Renal cortical epithelial cell (primary cell): ENCODE measurements at places on chromosomes 13 and 19. TPM values are rescaled to one million over a fixed set of nuclear protein-coding genes. Genes with fewer than 3 reads are reported as not detected.

- no peak for DNase-seq
Observed at GRCh38 chr13:50236898-50237318, 221.7 kb downstream of the KCNRG start.

DNA sequence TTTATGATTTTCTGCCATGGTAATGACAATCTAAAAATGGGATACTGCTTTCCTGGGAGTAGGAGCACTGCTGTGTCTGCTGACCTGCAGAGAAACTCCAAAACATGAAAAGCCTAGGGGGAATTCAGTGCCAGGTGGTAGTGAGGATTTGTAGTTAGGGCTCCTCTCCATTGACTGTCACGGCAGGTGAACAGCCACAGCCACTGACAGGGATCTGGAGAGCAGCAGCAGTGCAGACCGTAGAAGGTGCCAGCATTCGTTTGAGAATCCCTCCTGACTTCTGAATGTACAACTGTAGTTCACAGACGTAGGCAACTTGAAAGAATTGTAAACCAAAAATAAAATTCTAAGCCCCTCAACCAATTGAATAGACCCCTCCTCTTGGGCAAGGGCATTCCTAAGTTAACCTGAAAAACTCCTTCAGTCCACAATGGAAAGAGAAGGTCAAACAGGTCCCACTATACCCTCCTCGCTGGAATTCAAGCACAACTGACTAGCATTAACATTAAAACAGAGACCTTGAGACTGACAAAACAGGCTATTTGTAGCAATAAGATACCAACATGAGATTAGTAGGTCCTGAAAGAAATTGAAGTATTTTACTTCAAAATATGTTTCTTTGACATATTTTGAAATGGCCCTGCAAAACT lies 1328.8 kb downstream of the OLFM4 start:
- no peak for DNase-seq

GRCh38 chr19:55275851-55276719 lies 3.8 kb downstream of the HSPBP1 start:
- DNase-seq, result no peak

- DNase-seq, result no peak
Observed at GRCh38 chr13:59601993-59602392, 561.7 kb downstream of the DIAPH3 start.

- DNase-seq, result no peak
Observed at GRCh38 chr19:13839938-13840304, 37.0 kb upstream of the NANOS3 start.

The CCDC8 gene
- 14.1 and 30.7 TPM in 2 replicates for total RNA-seq

DNA sequence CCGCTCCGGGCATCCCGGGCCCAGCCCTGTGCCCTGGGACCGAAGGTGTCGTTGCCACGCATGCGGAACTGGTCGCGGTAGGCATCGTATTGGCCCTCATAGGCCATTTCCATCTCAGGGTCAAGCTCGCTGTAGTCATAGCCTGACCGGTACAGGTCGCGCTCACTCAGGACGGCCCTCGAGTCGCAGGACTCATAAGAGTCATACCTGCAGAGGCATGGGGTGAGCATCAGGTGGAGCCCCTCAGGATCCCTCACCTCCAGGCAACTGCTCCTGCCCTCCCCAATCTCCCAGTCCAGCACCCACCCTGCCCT lies 17.4 kb downstream of the AKAP8L start:
- DNase-seq, result no peak

The ZBTB32 gene
- not detected in 2 replicates for total RNA-seq

- no peak for DNase-seq
Observed at GRCh38 chr13:42971691-42972347, 20.2 kb downstream of the EPSTI1 start.

- DNase-seq, result no peak
Observed at GRCh38 chr19:50894478-50895356, 16.5 kb downstream of the KLK4 start.

DNA sequence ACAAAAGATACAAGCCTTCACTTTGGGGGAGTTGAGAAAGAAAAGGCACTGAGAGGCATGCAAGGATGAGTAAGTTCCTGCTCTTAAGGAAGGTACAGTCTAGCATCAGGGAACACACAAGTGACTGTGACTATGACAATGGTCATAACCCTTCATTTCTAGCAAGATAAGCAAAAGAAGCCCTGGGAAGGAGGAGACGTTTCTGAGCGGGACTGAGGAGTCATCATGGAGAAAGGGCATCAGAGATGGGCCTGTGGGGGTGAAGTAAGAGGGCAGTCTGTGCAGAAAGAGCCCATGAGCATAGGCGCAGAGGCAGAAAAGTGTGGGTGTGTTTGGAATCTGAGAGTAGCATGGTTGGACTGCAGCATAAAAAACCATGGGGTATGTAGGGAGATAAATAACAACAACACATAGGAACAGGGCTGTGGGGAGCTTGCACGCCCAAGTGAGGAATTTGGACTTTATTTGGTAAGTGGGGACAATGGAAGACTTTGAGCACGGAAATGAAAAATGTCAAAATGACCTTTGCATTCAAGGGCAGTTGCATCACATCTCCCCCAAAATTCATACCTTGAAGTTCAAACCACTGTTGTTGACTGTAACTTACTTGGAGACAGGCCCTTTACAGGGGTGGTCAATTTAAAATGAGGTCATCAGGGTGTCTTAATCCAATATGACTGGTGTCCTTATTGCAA lies 86.7 kb downstream of the MBNL2 start:
- no peak for DNase-seq

The ATP4B gene
- total RNA-seq, result not detected in 2 replicates

- no peak for DNase-seq
Observed at GRCh38 chr13:90806892-90807291, 540.6 kb upstream of the MIR17HG start.

DNA sequence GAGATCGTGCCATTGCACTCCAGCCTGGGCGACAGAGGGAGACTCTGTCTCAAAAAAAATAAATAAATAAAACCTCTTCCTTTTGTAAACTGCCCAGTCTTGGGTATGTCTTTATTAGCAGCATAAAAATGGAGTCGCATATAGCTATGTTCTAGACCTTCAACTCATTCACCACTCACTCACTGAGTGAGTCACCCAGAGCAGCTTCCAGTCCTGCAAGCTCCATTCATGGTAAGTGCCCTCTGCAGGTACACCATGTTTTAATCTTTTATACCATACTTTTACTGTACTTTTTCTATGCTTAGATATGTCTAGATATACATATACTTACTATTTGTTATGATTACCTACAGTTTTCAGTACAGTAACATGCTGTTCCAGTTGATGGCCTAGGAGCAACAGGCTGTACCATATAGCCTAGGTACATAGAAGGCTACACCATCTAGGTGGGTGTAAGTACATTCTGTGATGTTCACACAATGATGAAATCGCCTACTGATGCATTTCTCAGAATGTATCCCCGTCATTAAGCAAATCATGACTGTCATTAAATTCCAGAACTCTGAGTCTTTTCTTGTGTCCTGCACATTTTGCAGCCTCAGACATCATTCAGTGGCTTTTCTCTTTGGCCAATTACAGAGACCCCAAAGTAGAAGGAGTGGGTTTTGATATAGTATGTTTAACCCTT lies 13.7 kb upstream of the FARP1 start:
- peak; percentile 38 for DNase-seq

The OR7A5 gene
- total RNA-seq, result not detected in 2 replicates

DNA sequence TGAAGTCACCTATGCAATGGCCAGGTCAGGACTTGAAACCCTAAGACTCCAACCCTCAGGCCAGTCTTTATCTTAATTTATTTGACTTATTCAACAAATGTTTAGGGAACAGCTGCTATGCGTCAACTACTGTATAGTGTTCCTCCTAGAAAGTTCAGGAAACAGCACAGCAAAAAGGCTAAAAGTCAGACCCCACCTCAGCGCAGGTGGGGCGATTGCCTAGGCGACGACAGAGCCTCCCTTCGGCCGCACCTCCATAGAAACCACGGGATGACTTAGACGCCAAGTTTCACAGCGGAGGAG lies 502 bp downstream of the VRK3 start:
- peak; percentile 39 for DNase-seq

The ZNF577 gene
- total RNA-seq, result 3.0 and 14.7 TPM in 2 replicates

The SIGLEC7 gene
- total RNA-seq, result not detected in 2 replicates

- no peak for DNase-seq
Observed at GRCh38 chr13:102401766-102402165, at the start of gene FGF14. Gene FGF14, minus strand, starts transcription at chr13:102402048.

GRCh38 chr13:97136418-97136817 lies 85.7 kb upstream of the MBNL2 start:
- DNase-seq, result no peak

The CEACAM16 gene
- not detected in 2 replicates for total RNA-seq

DNA sequence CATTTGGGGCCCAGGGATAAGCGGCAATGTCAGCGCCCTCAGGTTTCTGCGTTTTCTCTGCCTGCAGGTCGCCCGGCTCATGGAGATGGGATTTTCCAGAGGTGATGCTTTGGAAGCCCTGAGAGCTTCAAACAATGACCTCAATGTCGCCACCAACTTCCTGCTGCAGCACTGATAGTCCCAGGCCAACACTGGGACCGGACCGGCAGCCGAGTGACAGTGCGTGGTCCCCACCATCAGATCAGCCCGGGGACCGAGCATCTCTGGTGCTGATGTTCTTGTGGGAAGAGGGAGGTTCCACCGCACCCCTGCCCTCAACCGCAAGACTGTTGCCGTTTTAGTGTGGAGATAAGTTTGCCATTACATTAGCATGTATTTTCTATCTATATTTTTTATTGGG lies 78.0 kb upstream of the GPR183 start:
- DNase-seq, result no peak

DNA sequence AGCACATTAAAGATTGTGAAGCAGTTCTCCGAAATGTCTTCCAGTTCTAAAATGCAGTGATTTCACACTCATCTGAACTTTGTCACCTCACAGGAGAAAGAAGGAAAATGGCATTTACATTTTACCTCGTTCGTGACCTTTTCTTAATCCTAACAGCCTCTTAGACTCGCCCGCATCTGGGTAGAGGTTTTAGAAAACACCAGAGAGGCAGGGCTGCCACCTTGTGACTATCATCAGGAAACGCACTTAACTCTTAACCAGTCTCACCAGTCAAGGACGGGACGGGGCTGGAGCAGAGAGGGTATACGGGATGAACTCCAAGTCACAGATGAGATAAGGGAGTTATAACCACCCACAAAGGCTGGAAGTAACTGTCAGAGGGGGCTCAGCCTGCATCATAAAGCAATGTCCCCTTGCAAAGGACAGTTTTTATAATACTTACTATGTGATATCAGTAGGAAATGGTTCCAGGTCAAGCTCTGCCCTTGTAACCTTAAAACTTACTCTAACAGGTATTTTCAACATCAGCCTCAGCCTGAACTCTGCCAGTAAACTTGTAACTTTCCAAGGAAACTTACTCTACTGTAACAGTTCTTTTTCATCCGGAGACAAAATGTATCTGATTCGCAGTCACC lies 8.6 kb upstream of the CEACAM6 start:
- peak; percentile 34 for DNase-seq

DNA sequence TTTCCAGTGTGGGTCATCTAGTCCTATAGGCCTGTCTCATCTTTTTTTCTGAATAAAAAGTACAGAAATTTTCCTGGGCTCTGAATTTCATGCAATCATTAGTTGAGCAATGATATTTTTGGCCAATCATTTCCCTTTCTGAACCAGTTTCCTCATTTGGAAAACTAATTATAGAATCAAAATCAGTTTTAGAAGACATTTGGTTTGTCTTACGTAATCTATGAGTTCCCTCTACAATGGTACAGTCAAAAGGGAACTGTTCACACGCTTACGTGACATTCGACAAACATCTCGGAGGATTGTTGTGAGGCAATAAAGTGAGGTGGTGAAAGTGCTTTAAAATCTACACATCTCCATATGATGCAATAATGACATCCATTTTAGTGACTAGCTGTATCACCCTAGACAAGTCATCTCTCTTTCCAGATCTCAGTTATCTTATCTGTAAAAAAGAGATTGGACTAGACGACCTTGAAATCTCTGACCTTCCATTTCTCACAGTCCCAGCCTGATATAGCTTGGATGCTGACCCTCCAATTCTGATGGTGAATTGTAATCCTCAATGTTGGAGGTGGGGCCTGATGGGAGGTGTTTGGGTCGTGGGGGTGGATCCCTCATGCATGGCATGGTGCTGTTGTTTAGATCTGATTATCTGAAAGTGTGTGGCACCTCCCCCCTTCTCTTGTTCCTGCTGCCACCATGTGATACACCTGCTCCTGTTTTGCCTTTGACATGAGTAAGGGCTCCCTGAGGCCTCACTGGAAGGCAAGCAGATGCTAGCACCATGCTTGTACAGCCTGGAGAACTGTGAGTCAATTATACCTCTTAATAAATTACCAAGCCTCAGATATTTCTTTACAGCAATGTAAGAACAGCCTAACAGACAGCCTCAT lies 26.7 kb downstream of the FLT1 start:
- no peak for DNase-seq

The ZSWIM9 gene
- total RNA-seq, result 1.0 and 5.6 TPM in 2 replicates

The CGB1 gene
- total RNA-seq, result 1.4 TPM in 1 of 2 replicates, not detected in the other

The ICAM5 gene
- total RNA-seq, result 0.40 and 1.6 TPM in 2 replicates

DNA sequence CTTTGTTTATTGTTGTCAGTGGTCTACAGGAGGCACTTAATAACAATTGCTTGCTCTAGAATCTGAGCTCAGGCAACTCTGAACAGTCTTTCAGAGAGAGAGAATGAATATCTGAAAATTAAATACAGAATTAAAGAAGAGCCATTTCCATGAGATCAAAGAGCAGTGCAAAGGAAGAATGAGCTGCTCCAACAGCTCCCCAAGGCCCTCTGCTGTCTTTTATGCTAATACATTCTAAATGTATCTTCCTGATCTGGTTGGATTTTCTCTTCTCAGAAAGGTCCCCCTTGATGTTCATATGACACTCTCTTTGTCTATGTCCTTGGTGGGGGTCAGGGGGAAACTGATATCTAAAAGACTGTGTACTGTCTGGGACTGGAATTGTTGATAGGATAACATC lies 1029.6 kb downstream of the PCDH9 start:
- DNase-seq, result no peak

The CEACAM8 gene
- not detected in 2 replicates for total RNA-seq

GRCh38 chr19:19578252-19578651 lies 40.2 kb downstream of the CILP2 start:
- no peak for DNase-seq

The TMPRSS9 gene
- 0.05 TPM in 1 of 2 replicates, not detected in the other for total RNA-seq

GRCh38 chr13:83499286-83499685 lies 383.0 kb downstream of the SLITRK1 start:
- no peak for DNase-seq

The PLK5 gene
- total RNA-seq, result not detected in 2 replicates

The ZNF132 gene
- total RNA-seq, result 3.1 and 7.6 TPM in 2 replicates

DNA sequence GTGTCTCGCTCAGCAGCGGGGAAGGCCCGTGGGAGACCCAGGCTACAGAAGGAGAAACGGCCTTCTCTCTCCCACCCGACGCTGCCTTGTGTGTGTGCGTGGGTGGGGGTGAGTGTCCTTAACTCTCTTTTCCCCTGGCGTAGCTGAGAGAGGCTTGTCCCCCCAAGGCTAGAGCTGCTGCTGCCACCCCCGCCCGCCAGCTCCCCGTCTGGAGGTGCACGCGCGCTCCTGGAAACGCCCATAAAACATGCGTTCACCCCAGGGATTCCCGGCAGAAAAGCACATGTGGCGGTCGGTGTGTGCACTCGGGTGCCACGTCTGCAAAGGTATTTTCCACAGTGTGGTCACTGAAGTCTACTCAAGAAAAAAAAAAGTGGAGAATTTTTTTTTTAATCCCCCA lies 36.1 kb downstream of the GADD45B start:
- DNase-seq, result no peak

The KDELR1 gene
- total RNA-seq, result 63.7 and 116 TPM in 2 replicates

GRCh38 chr13:96700657-96701056 lies 293.6 kb downstream of the OXGR1 start:
- no peak for DNase-seq

GRCh38 chr19:45075301-45076028 lies 813 bp downstream of the ZNF296 start:
- DNase-seq, result peak; percentile 50

The CYP2A6 gene
- not detected in 2 replicates for total RNA-seq

- DNase-seq, result no peak
Observed at GRCh38 chr13:33340631-33341030, 55.1 kb upstream of the STARD13 start.

The RAB3D gene
- total RNA-seq, result 23.4 and 49.7 TPM in 2 replicates
